ENCODE measurements at places on chromosomes 3 and 15. TPM values are rescaled to one million over a fixed set of nuclear protein-coding genes. Genes with fewer than 3 reads are reported as not detected.

GRCh38 chr3:172559020-172559419, 35.8 kb upstream of the TNFSF10 start:
- no peak for DNase-seq

- DNase-seq = no peak
These were observed 7.7 kb downstream of the ITPKA start for GRCh38 chr15:41501191-41501917.

- DNase-seq = no peak
These were observed 129.1 kb downstream of the RAP2B start for GRCh38 chr3:153291059-153291685.

DNA sequence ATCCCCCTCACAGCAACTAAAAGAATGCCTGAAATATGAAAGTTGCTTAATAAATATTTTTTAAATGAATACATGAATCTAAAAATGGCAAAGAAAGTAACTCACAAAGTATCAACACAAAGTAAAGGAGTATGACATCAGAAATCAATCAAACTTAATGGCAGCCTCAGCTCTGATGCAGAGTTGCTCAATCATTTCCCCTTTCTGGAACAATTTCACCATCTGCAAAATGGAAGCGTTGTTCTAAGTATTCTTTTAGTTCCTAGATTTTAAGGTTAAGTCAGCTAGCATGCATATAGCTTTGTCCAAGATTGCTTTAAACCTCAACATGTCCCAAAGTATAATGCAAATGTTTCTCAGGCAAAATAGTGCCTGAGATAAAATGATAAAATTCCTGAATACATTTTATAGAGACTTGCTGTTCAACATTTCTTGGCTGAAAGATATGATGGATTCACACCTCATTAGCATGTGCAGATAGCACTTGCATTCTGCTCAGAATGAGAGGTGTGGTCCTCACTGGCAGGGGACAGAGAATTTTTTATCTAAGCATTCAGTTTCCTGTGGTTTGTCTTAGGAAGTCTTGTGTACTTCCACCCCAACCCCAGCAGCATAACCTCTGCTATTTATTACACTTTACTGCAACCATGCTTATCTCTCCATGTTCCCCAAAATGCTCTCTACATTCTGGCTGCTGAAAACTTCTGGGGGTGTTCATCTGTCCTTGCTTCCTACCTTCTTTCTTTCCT, 429.3 kb downstream of the GRM7 start:
- no peak for DNase-seq

The PARP15 gene
- 5.9 TPM for polyA plus RNA-seq

The ZCWPW2 gene
- 1.7 TPM for polyA plus RNA-seq

The SRP14 gene
- polyA plus RNA-seq = 295 TPM

All from forelimb muscle (tissue), 1 donor.